ENCODE measurements at places on chromosomes 6 and 20. TPM values are rescaled to one million over a fixed set of nuclear protein-coding genes. Genes with fewer than 3 reads are reported as not detected.

Gene CDSN
- 2.8 TPM for polyA plus RNA-seq

Gene SLC17A2
- not detected for polyA plus RNA-seq

Gene PKIB
- polyA plus RNA-seq, result 4.7 TPM

Gene HTR1E
- polyA plus RNA-seq, result not detected

Gene RHAG
- not detected for polyA plus RNA-seq
